ENCODE measurements at places on chromosomes 11 and 22.

GRCh38 chr11:110317516-110317932, 21.1 kb upstream of the RDX start:
- DNase-seq: peak; percentile 13

DNA sequence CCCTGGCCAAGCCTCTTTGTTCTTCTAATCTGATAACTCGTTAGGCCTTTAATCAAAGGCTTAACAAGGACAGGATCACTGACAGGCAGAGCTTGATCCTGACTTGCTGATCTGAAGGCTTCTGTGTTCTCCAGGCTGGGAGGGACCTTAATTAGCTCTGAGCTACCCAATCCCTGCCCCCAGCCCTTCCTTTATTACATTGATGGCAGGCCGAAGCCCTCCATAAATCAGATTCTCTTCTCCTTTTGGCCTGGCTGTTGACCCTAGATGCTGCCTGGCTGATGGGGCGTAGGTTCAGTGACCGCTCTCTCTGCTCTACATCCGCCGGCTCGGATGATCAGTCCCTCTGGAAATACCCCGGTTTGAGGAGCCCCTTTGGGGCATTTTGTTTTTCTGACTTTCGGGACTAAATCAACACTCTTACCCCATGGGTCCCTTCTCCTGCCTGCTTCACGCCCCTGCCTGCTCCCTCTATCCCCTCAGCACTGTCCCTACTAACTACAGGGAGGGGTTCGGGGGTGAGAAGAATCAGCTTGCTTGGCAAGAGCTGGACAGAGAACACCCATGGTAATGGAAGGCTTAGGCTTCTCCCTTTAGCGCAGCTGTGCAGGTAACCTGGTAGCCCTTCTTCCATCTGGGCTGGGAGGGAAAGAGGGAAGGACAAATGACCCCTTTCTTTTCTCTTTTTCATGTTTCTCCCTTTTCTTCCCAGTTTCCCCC, 10.0 kb upstream of the RRM1 start:
- no peak for DNase-seq

- no peak for DNase-seq
These were observed 9.4 kb downstream of the C11orf97 start for GRCh38 chr11:94521684-94522083.

GRCh38 chr11:34601085-34601444, 19.8 kb upstream of the EHF start:
- DNase-seq: no peak

DNA sequence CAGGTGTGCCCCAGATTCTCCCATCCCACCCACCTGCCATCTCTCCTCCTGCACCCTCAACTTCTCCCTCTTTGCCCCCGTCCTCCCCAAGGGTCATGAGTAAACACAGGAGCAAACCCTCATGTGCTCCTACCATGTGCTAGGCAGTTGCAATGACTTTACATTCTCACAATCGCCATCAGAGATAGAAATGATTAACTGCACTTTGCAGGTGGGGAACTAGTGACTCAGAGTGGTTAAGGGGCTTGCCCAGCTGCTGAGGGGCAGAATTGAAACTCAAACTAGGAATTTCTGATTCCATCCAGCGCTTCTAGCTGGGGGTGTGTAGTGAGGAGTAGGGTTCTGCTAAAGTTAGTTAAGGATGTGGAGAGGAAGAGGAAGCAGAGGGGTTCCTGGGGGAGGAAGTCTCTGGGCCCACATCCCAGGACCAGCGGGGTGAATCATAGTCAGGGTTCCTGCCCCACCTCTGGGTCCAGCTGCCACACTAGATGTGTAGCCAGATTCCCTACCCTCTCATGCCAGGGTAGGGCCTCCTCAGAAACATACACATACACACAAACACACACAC, 16.0 kb upstream of the PRG2 start:
- DNase-seq: peak; percentile 14
